ENCODE measurements at places on chromosomes 3 and 15.

DNA sequence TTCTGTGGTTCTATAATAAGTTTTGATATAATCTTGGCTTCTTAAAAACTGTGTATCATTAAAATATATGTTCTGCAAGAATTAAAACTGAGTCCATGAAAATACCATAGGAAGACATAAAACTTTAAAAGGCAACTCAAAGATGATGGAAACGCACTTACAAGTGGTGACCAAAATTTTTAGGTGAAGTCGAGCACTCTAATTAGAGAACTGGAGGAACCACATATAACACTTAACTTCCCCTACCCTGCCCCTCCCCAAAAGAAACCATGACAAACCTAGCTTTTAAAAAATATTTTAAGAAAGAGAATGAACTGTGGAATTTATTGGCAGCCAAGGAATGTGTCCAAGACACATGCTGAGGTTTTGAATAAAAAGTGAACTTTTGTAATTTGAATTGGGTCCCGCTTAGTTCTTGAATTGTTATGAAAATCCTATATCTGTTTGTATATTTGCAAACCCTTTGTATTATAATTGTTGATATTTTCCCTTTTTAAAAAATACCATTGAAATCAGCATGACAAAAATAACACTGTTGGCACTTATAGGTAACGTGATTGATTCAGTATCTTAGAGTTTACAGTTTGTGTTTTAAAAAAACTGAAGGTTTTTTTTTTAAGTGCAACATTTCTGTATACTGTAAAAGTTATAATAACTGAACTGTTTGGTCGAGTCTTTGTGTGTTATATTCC, 7.7 kb downstream of the NR2F2 start:
- no peak for DNase-seq

- no peak for DNase-seq
These were observed 217.1 kb upstream of the KCNMB2 start for GRCh38 chr3:178318941-178319816.

DNA sequence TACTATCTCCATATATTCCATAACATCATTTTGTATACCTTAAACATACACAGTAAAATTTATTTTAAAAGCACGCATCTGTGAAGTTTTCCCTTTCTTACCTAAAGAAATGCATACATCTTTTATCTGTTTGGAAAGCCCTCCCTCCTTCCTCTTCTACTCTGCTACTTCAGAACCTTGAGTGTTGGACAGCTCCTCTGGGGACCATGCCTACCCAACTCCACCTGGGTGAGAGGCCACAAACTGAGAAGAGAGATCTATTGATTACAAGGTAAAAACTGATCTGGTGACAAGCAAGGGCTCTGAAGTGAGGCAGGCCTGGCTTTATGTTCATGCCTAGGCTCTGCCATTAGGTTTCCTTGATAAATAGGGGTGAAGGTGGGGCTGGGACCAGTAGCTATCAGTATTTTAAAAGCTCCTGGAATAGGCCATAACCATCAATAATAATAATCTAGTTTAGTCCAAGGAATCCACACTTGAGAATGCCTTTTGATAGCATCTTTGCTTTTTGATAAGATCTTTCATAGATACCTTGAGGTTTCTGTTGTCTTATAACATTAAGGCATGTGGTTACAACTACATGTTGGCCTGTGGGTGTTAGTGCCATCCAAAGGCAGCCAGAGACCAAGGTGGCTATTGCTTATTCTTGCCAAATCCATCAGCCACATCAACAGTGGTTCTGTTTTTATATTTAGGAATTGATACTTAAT, 148.8 kb downstream of the KCNMB2 start:
- DNase-seq, result no peak

- peak; percentile 6 for DNase-seq
These were observed 630 bp downstream of the ATP6V1A start for GRCh38 chr3:113747283-113748046.

DNA sequence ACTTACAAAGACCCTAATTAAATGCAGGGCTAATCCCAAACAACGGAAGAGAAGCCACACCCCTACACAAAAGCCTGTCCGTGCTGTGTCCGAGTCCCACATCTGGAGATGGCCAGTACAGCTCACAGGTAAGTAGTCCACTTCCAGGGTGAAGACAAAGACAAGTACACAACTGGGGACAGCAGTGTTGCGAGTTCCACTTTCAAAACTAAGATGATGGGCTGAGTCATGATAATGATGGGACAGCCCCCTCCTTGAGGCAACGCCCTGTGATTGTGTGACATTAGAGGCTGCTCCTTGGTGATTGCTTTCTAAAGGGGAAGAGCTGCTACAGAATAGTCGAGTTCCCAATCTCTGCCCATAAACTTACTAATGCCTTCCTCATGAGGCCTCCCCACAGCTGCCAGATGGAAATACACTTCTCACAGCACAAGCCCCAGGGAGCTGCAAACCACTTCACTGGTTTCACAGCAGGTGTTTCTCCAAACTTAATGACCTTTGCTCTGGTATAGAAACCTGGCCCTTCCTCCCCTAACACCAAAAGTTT, 27.6 kb downstream of the RFT1 start:
- DNase-seq, result peak; percentile 28

GRCh38 chr3:131444180-131444579, 58.6 kb downstream of the MRPL3 start:
- no peak for DNase-seq

Measured in stimulated activated naive B cell treated with anti-CD40 and anti-IgM and Interleukin-4, amounts not matched to agents 10 μg/mL and 1 μg/mL and 100 μg/mL, for 72 hours (primary cell).